ENCODE measurements at places on chromosomes 4 and X.

DNA sequence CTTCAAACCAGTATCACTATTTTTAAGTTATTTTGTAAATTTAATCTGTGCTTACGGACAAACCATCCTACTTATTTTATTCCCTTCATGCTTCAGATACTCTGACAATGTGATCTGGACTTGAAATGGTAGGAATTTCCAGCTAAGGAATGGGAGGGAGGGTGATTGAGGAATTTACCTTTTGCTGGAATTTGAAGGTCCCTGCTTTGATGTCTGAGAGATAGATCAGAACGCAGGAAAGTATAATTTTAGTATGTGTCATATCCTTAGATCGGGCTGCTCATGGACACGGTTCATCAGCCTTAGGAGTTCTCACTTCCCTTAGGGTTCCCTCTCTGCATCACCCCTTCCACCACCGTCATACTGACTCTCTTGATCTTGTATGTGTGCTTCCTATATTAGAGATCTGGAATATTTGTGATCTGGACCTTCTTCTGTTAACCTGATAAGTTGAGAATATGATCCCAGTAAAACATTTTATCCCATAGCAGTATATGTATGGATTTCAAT is 16.8 kb downstream of the OCRL start:
- DNase-seq: no peak

DNA sequence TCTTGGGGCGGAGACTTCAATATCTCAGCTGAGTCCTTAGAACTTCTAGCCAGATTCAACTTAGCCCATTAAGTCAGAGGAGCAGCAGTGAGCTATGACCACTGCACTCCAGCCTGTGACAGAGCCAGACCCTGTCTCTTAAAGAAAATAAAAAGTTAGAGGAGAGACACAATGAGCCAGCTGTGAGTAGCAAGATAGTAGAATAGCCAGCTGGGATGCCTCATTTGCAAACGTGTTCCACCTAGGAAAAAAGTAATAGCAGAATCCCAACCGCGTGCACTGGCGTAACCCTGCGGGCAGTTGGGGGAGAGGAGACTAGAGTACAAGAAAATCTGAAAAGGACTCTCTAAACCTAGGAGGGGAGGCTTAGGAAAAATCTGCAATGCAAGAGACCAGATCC is 133.2 kb upstream of the ANXA3 start:
- no peak for DNase-seq

- no peak for DNase-seq
Measured at GRCh38 chrX:150219374-150220185, 143.5 kb upstream of the MAMLD1 start.

DNA sequence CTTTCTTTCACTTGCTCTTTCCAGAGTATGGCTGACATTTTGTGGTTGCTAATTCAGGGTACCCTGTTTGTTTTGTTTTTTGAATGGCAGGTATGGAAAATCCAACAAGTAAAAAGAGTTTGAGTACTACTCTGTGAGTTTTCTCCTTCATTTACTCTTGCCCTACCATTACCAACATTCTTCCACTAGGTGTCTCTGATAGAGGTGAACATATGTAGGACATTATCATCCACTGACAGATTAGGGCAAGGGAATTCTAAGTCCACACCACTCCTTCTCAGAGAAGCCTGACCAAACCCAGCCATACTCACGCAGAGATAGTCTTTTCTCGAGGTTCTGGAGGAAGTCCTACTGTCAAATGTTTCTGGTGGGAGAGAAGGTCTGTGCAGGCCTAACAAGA is 36.7 kb upstream of the HDAC8 start:
- no peak for DNase-seq

DNA sequence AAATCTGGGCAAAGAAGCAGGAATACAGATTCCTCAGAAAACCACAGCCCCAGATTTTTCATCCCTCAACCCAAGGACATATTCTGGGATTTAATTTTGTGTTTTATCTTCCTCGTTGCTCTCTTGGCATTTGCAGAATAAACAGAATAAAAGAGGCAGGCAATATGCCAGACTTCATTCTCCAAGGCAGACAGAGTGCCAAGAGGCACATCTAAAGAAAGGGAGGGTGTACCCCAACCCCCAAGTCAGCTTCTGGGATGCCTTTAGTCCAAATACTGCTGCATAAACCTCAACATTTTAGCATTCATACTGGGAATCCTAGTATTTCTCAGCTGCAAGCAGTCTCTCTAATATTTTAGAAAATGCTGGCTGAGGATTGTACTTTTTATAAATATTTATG is 629.2 kb downstream of the KLHL13 start:
- no peak for DNase-seq

GRCh38 chr4:73525611-73526010 is 44.1 kb downstream of the AFM start:
- no peak for DNase-seq

- no peak for DNase-seq
Measured at GRCh38 chr4:75107755-75108612, 175.1 kb downstream of the PARM1 start.

GRCh38 chr4:168879188-168879587 is 130.9 kb downstream of the CBR4 start:
- DNase-seq: no peak

- no peak for DNase-seq
Measured at GRCh38 chrX:136585960-136586359, 53.9 kb downstream of the VGLL1 start.

DNA sequence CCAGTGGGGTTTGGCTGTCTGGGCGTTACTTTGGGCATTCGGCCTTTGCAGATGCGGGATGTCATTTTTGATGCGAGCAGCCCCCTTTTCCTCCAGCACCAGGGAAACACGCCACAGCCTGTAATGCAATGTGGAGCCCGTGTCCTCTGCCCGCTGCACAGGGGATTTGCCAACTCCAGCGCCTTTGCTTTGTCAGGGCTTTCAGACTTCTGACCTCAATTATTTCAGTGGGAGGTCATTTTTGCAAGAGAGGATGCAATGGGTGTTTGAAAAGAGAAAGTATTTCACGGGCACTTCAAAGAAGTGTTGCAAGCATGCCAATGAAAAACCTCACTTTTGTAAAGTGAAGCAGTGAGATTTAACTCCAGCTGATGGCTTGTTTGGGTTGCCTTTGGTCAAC is 11.5 kb downstream of the CLCN4 start:
- no peak for DNase-seq

DNA sequence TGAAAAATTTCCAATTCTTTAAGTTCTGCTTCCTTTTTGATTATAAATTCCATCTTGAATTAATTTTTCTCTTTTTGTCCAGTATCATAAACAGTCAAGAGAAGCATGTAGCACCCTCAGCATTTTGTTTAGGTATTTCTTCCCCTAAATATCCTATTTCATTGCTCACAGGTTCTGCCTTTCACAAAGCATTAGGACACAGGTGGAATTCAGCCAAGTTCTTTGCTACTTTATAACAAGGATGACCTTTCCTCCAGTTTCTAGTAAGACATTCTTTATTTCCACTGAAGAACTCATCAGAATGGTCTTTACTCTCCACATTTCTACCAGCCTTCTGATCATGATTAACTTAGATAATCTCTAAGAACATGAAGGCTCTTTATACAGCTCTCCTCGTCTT is 7.4 kb downstream of the SLC9B1 start:
- no peak for DNase-seq

DNA sequence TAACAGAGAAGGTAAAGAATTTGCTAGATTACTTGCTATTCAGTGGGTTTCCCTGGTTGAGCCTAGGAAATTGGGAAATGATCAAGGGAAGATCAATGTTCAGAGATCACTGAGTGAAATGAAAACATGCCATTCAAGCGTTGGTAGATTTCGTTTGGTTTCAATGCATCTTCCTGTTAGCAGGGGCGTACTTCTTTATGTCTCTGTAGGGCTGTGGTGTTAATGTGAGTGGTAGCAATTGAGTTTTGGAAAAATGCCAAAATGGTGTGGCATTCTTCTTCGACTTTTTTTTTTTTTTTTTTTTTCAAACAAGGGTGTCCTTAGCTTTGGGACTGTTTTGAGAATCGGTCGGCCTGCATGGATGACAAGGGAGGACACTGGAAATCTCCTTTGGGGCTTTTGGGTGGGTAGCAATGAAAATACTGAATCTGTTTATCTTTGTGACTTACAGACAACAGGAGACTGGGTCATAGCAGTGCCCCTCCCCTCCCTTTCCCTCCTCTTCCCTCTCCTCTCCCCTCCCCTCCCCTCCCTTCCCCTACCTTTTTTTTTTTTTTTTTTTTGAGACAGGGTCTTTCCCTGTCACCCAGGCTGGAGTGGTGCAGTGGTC is 50.4 kb downstream of the SPRY1 start:
- no peak for DNase-seq

GRCh38 chrX:69197690-69198089 is 32.4 kb upstream of the PJA1 start:
- no peak for DNase-seq

- DNase-seq: no peak
Measured at GRCh38 chr4:12701384-12701783, 782.8 kb downstream of the RAB28 start.

- DNase-seq: no peak
Measured at GRCh38 chr4:18999595-18999994, 978.0 kb upstream of the LCORL start.

- DNase-seq: no peak
Measured at GRCh38 chr4:122826079-122826527, 528 bp upstream of the FGF2 start.

- DNase-seq: no peak
Measured at GRCh38 chr4:47774079-47774478, 63.8 kb downstream of the CORIN start.

- DNase-seq: no peak
Measured at GRCh38 chrX:103624111-103624510, 4.7 kb upstream of the TCEAL1 start.

DNA sequence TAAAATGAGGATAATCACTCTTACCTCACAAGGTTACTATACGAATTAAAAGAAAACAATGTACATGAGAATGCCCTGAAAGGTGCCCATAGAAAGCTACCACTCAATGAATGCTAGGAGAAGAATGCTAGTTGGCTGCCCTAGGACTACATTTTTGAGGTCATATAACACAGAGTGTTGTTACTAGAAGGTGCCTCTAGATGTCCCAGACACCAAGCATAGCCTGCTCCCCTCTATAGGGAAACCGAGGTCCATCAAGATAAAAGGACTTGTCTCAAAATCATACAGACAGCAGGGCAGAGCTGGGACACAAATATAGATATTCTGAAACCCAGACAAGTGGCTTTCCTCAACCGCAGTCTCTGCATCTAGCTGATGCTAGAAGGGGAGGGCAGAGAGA is 147.0 kb upstream of the ARHGEF9 start:
- DNase-seq: no peak

- no peak for DNase-seq
Measured at GRCh38 chrX:97060020-97060419, 176.3 kb downstream of the RPA4 start.

GRCh38 chr4:158788516-158788915 is 19.7 kb downstream of the FNIP2 start:
- DNase-seq: no peak

- DNase-seq: no peak
Measured at GRCh38 chr4:176791591-176792325, 964 bp downstream of the VEGFC start.

Measured in CD4-positive, alpha-beta memory T cell (primary cell).